CD4-positive, alpha-beta T cell treated with Interleukin-21 for 1 hour (primary cell): ENCODE measurements at places on chromosomes 12 and 14.

GRCh38 chr12:129331356-129332085 lies 478.2 kb downstream of the GLT1D1 start:
- no peak for DNase-seq

DNA sequence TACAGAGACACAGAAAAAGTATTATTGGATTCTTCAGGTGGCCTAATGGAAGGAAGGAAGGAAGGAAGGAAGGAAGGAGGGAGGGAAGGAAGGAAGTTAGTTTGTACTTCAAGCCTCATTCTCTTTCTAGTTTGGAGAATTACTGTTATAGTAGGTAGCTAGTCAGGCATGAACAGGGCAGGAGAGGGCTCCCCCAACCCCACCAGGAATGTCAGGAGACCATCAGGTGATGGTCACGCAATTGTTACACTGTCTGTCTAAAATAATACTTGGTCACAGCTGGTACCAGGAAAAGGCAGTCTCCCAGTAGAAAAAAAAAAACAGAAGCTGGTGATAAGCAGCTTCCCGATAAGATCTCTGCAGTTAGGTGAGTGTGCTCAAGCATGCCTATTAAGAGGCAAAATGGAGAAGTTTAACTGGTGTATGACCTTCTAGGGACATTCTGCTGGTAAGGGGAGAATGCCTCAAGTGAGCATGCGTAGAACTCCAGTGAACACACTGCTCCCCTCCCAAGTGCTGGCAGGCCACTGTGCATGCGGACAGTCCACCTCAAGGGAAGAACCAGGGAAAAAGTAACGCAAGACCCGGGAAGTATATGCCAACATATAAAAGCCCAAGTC lies 358.4 kb upstream of the SOX5 start:
- DNase-seq, result no peak

DNA sequence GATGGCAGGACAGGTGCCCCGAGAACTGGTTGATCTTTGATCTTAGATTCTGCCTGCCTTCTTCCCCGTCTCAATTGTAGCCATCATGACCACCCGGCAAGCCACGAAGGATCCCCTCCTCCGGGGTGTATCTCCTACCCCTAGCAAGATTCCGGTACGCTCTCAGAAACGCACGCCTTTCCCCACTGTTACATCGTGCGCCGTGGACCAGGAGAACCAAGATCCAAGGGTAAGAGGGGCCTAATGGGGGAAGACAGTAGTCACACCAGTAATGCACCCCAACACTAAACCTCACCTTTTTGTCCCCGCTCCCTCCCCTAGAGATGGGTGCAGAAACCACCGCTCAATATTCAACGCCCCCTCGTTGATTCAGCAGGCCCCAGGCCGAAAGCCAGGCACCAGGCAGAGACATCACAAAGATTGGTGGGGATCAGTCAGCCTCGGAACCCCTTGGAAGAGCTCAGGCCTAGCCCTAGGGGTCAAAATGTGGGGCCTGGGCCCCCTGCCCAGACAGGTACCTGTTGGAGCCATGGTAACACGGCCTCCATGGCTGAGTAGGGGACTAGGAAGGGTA lies 556 bp downstream of the TROAP start:
- no peak for DNase-seq

DNA sequence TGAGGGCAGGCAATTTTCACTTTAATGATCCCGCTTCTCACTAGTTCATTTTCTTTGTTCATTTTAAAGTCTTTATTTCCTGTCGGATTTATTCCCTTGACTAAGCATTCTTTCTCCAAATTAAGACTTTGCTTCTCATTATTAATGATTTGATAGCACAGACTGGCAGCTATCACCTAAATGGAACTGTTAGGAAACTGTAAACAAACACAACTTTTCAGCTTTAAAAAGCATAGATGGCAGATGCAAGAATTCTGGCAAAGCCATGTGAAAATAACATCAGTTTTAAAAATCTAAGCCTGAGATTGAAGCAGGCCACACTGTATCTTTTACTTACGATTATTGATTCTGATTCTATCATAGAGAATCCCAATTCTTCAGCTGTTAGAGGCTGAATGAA lies 111.4 kb downstream of the GARIN6 start:
- no peak for DNase-seq

- DNase-seq, result no peak
Measured at GRCh38 chr14:36626151-36626550, 35.5 kb upstream of the PAX9 start.

DNA sequence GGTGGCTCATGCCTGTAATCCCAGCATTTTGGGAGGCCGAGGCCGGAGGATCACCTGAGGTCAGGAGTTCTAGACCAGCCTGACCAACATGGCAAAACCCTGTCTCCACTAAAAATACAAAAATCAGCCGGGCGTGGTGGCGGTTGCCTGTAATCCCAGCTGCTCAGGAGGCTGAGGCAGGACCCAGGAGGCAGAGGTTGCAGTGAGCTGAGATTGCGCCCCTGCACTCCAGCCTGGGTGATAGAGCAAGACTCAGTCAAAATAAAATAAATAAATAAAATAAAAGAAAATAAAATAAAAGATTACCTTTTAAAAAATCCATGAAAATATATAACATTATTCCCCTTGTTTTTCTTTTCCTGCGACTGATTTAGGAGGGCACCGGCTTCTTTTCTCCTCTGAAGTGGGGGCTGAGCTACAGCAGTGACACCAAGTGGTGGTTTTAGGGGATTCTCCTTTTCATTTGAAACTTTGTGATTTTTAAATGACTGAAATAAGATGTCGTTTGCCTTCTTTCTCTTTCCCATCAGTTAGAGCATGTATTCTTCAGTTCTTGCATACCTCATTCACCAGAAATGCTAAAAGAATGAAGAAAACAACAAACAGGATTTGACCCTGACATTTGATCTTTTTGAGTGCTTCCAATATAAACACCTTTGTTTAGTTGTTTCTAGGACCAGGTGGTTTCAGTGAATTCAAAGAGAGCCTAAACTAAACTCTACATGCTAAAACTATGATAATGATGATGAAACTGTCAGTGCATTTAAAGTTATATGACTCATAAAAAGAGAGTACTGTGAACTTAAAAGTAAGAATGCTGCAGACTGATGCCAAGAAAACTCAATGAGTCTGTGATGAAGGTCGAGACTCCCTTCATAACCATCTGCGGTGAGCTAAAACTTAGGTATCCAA lies 22.6 kb upstream of the PKP2 start:
- DNase-seq, result no peak

DNA sequence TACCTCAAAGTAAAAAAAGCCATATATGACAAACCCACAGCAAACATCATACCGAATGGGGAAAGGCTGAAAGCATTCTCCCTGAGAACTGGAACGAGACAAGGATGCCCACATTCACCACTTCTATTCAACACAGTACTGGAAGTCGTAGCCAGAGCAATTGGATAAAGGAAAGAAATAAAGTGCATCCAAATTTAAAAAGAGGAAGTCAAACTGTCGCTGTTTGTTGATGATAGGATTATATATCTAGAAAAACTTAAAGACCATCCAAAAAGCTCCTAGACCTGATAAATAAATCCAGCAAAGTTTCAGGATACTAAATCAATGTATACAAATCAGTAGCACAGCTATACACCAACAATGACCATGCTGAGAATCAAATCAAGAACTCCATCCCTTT lies 5.2 kb downstream of the NDUFA12 start:
- no peak for DNase-seq

DNA sequence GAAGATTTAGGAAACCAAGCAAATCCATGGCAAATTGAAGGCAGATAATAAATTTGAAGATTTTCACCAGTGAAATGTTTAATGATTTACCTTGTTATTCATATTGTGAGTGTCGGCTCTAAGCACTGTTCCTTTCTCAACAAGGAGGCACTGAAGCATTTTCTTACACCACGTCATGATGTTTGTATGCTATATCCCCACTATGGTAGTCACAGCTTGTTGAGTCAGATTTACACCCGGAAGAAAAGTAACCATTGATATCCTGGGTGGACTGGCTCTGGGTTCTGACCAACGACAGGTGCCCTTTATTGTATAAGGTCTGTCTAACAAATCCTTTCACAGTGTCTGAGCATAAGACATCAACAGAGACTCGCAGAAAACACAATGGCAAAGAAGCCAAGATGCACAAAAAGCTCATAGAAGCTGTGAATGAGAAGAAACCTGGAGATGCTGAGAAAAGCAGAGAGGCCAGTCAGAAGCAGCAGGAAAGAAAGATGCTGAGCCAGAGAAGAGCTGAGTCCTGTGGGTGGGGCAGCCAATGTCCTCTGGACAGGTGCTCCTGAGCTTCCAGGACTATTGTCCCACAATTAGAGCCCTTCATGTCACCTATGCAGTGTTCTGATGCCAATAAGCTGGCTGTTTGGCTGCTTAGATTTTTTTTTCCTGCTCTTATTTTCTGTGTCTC lies 49.7 kb upstream of the ARHGAP5 start:
- DNase-seq, result no peak

GRCh38 chr14:32622742-32623141 lies 293.6 kb downstream of the AKAP6 start:
- no peak for DNase-seq

DNA sequence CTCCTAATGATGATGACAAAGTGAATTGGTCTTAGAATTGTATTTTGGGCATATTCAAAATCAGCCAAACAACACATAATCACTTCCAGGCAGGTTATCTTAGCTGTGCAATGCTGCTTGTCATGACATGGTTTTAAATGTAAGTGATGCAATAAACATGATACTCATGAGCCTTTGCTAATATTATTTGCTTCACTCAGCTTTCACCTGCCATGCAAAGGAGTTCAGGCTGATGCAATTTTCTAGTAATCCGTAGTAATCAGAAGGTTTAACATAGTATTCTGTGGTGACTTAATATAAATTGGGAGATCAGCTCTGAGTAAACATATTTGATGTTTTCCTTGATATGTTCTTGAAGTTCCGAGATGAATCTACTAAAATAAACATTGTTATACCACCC lies 29.1 kb downstream of the TMEM260 start:
- no peak for DNase-seq

- DNase-seq, result no peak
Measured at GRCh38 chr12:92951006-92951405, 21.9 kb upstream of the EEA1 start.

DNA sequence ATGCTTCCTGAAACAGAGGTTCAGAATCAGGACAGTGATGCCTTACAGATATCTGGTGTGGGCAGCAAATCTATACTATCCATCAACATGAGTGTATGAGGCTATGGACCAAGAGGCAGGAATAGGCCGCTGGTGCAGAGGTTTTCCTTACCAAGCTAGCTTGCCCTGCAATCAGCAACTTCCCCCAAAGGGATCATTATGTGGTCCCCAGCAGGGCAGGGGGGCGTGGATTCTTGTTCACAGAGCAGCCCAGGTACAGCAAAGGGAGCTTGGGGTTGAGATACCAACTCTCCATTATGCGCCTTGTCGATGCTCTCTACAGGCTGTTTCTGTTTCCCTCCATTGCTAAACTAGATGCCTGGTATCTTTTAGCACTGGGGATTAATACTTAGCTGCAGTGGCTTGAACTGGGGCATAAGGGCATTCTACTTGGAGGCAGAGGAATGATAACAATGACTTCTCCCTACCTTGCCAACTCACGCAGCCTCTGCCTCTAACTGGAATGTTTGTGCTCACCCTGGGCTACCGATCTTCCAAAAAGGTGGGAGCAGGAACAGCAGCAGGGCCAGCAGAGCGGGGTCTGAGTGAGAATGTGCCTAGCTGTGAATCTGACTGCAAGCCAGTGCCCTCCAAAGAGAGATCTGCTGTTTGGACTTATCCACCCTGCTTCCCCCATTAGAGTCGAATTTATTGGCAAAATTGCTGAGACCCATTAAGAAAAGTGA lies 10.3 kb upstream of the KRT1 start:
- DNase-seq, result no peak

DNA sequence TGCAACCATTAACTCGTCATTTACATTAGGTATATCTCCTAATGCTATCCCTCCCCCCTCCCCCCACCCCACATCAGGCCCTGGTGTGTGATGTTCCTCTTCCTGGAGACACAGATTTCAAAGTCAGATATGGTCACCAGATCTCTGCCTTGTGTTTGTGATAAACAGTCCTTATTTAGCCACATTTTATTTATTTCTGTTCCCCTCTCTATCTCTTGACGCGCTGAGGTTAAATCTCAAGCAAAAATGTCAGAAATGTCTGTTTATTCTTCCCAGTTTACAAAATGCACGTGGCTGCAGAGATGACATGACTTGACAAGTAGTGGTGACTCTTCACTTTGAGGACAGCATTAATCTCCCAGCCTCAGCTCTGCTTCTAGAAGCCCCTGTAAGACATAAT lies 11.5 kb upstream of the RASSF3 start:
- no peak for DNase-seq

- no peak for DNase-seq
Measured at GRCh38 chr12:30416631-30417030, 279.0 kb downstream of the IPO8 start.

DNA sequence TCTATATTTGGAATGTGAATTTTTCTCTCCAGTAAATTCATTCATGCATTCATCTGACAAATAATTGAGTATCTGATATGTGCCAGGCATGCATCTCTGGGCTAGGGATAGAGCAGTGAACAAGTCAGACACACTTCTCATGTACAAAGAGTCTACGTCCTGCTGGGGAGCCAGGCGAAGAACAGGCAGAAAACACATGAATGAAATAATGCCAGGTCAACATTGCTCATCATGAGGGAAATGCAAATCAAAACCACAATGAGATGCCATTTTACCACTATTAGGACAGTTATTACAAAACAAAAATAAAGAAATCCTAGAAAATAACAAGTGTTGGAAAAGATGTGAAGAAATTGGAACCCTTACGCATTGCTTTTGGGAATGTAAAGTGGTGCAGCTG lies 90.3 kb downstream of the PAX9 start:
- DNase-seq, result no peak

DNA sequence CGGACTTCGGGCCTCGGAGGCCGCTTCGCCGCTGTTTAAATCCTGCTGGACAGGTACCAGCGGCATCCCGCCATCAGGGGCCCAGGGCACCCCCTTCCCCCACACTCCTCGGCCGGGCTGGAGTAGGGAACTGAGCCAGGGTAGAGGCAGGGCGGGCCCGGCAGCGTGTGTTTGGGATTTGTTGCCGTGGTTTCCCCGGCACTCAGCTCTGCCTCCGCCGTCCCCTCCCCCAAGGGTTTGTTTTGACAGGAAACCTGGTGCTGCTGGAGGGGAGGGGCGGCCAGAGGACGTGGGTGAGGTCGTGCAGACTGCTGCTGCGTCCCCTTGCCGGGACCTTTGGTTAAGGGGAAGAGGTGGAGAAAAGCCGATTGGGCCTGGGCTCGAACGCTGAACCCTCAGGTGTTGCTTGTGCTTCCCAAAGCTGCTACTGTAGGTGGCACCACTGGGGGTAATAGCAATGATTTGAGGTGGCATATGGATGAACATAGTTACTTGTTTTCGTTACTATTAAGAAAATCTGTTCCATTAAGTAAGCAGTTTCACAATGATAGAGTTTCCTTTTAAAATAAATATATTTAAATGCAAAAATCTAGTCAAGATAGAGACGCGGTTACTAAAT lies 778 bp downstream of the TCP11L2 start:
- peak; percentile 94 for DNase-seq

GRCh38 chr14:44414646-44415045 lies 92.4 kb downstream of the FSCB start:
- no peak for DNase-seq

DNA sequence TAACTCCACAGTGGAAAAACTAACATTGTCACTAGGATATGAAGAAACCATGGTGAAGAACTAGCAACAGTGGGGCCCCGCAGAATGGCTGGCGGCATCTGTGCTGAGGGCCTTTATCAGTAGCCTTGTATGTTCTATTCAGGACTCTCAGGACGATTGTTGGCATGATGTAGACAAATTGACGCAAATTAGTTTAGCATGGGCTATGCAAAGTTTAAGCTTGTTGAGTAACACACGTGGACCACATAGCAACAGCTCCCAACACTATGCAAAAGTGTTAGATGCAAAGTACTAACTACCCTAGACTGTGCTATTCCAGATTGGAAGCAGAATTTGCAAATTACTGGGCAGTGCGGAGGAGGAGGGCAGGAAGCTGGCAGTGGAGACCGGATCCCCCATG lies 38.2 kb upstream of the TMEM263 start:
- no peak for DNase-seq
